LNCaP clone FGC (cell line): ENCODE measurements at places on chromosomes 2 and 18.

DNA sequence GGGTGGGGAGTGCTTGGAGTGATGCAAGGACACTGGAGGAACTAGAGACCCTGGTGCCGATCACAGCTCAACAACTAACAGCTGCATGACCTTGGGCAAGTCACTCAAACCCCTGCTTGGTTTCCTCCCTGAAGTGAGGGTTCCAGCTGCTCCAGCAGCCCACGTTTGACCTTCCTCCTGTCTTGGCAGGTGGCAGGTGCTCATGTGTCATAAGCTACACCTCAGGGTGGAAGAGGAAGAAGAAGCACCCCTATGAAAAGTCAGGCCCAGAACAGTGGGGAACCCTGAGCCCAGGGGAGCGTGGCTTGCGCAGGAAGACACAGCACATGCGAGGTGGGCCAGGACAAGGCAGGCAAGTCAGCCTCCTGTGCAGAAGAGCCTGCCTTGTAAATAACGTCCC is 42.4 kb downstream of the MRPL35 start:
- DNase-seq: no peak

DNA sequence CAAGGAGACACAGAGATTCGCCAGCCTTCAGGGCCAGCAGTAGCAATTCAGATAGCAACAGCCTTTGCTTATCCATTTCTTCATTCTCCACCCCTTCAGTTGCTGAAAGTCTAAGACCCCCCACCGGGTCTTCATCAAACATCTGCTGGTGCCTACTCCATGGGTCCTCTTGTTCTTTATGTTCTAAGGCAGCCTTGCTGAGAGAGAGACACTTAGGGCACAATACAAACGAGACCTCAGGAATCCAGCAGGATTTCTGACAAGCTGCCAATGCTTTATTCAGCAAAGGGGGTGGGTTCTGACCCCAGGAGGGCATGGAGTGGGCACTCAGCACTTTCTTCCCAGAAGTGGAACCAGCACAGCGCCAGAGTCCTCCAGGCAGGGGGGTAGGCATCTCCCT is 36.2 kb upstream of the CNGA3 start:
- DNase-seq: no peak

DNA sequence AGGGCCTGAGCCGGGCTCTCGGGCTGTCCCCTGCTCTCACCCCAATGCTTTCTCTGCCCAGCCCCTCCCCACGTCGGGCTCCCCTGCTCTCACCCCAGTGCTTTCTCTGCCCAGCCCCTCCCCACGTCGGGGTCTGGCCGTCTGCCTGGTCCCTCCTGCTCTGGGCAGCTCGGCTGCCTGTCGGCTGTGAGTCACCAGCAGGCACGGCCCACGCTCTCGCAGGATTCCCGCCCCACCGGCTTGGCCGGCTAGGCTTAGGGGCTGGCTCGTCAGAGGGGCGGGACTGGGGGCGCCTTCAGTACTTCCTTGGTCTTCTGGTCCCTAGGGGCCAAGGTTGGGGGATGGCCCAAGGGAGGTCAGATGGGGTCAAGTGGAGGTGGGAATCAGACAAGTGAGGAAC is 3.3 kb downstream of the BOK start:
- peak; percentile 45 for DNase-seq

GRCh38 chr2:84959095-84959565 is 11.8 kb upstream of the KCMF1 start:
- DNase-seq: no peak
